Stimulated activated CD4-positive, alpha-beta T cell treated with anti-CD3 and anti-CD28 coated beads, Interleukin-1b, Interleukin-23, amount 100 ng/mL, for 1 hour (primary cell): ENCODE measurements at places on chromosomes 3 and 15.
A peak's percentile ranks its signal among the peaks of the same experiment; 100 is the strongest.

DNA sequence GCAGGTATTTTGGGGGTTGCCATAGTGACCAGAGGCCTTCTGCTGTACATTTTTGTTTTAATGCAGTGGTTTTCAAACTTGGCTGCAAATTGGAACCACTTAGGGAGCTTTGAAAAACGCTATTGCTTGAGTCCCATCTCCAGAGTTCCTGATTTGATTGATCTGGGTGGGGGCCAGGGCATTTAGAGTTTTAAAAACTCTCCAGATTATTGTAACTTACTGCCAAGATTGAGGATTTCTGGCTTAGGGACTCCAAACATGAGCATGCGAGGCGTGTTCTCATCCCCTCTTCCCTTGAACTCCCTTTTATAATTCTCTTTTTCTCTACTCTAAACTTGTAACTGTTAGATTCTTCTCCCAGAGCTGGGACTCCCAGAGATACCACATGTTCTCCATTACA, 340.8 kb upstream of the SUCLG2 start:
- no peak for DNase-seq

- no peak for DNase-seq
Observed at GRCh38 chr15:43232289-43232874, 11.6 kb upstream of the EPB42 start.

GRCh38 chr3:155647206-155647605, 97.7 kb downstream of the PLCH1 start:
- DNase-seq: no peak

- no peak for DNase-seq
Observed at GRCh38 chr3:106034313-106034712, 165.5 kb upstream of the CBLB start.

GRCh38 chr3:177420651-177421480, 223.6 kb upstream of the TBL1XR1 start:
- DNase-seq: no peak

- no peak for DNase-seq
Observed at GRCh38 chr3:37237252-37237651, 62.9 kb upstream of the LRRFIP2 start.

GRCh38 chr3:74693696-74694393, 79.4 kb upstream of the CNTN3 start:
- DNase-seq: no peak

GRCh38 chr15:78108300-78109084, 16.1 kb downstream of the SH2D7 start:
- DNase-seq: peak; percentile 66

DNA sequence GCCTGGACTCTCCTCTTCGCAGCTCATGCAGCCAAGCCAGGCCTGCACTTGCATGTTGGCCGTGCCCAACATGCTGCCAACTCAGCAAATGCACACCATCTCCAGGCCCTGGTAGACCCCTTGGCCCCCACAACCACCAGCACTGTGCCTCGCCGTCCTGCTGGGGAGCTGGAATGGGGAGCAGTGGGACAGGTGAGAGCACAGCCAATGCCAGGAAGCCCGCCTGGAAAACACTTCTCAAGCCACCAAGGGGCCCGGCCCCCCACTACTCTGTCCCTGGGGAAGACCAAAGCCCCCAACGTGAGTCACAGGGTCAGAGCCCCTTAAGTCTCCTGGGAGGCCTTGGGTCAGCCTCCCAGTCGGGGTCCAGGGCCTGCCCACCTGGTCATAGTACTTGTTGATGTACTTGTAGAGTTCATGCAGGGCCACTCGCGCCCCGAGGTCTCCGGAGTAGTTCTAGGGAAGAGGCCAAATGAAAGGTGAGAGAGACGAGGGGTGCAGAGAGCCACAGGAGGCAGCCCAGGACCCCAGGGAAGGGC, 24.5 kb downstream of the PLXNB1 start:
- no peak for DNase-seq

DNA sequence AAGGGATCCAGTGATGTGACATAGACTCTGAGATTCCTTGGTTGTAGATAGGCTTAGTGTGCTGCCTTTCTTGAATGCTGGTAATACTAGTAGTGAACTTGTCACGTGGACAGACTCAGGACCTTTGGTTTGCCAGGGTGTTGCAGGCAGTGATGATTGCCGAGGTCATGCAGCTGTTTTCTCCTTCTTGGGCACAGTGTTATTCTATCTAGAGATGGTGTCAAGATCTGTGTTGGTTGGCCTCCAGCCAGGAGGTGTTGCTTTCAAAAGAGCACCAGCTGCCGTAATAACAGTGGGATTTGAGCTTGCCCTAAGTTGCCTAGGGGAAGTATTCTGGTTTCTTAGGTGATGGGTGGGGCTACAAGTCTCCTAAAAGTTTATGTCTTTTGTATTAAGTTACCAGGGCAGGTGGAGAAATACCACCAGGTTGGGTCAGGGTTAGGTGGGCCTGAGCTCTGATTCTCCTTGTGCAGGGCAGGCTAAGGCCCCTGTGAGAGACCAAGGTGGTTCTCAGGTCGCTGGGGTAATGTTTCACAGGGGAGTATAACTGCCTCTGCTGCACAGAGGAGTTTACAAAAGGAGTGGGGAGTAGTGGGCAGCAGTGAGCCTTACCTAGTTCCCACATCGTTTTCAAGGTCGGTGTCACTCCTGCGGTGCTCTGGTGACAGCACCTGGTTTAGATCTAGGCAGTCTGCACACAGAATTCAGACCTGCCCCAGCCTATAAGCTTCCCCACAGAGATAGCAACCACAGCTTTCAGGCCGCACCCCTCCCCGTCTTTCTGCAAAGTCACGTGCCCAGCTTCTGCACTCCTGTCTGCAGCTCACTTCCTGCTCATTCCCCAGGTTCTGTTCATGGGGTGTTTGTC, 350.3 kb downstream of the DOCK3 start:
- DNase-seq: peak; percentile 17

DNA sequence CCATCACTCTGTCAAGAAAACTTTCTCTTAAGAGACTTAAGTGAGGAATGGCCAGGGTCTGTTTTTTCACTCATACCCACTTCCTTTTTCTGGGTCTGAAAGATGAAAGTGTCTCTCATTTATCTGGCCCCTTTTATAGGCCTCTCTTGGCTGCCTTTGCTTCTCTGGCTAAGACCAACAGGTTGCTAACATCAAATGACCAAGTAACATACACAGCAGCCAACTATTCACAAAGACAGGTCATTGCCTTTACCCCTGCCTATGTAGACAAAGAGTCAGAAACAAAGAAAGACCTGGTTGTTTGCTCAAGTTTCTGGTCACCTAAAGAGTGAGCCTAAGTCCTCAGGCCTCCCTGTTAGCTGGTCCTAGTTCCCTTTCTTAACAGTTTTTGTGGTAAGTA, 24.0 kb upstream of the CSTA start:
- DNase-seq: no peak

GRCh38 chr15:67762610-67763368, 62.5 kb upstream of the SKOR1 start:
- DNase-seq: peak; percentile 30
